Activated T-cell treated with anti-CD3 and anti-CD28 coated beads, Interleukin-2, amount 50 U/mL, for 48 hours (primary cell): ENCODE measurements at places on chromosomes 1 and 21.

DNA sequence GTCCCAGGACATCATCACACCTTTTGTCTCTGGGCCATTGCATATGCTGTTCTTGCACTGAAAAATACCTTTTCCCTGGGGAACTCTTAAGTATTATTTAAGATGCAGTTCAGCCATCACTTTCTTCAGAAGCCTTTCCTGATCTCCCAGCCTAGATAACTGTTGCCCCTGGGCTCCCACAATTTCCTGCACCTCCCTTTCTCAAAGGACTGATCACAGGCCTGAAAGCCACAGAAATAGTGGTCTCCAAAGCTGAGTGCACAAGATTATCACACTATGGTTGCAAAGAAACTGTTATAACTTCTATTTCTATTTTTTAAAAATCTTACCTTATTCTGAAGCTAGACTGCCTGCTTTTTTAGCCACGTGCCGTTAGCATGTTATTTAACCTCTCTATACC is 2.8 kb upstream of the ZSCAN20 start:
- DNase-seq = no peak

DNA sequence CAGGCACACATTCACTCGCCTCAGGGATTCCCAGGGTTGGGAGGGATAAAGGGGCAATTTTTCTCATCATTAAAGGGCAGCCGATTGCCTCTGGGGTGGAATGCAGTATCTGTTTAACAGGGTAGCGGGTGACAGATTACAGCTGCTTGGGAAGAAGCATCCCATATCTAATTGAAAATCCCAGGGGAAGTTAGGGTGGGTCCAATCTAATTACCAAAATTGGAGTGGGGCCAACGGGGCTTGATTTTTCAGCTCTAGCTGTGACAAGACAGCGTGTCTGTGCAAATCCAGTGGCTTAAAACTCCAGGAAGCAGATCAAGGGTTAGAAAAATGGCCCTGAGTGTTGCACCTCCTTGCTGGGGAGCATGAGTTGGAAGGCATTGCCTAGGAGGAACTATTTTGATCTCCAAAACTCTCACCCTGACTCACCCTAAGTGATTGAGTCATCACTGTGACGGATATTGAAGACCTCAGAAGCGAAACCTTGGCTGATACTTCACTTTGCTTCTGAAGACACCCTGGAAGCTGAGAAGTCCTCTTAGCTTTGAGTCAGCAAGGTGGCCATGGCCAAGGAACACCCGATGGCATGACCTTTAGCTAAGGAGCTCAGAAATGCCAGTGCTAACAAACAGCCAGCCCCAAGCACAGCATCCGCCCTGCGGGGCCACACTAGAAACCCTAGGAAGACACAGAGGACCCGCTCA is 46.0 kb downstream of the GRHL3 start:
- peak; percentile 63 for DNase-seq

GRCh38 chr1:217661407-217661806 is 30.3 kb downstream of the SPATA17 start:
- DNase-seq = no peak

GRCh38 chr1:230163205-230163604 is 96.2 kb downstream of the GALNT2 start:
- no peak for DNase-seq

- DNase-seq = no peak
Observed at GRCh38 chr1:107530543-107530942, 389.7 kb downstream of the NTNG1 start.
